ENCODE measurements at places on chromosomes 16 and 17.

GRCh38 chr16:57619606-57620334 is 8.7 kb upstream of the ADGRG1 start:
- DNase-seq: peak; percentile 77

- DNase-seq: no peak
These were observed 929.6 kb upstream of the CDH8 start for GRCh38 chr16:62965831-62966230.

- DNase-seq: no peak
These were observed 93.7 kb downstream of the TBC1D16 start for GRCh38 chr17:79942011-79942405.

DNA sequence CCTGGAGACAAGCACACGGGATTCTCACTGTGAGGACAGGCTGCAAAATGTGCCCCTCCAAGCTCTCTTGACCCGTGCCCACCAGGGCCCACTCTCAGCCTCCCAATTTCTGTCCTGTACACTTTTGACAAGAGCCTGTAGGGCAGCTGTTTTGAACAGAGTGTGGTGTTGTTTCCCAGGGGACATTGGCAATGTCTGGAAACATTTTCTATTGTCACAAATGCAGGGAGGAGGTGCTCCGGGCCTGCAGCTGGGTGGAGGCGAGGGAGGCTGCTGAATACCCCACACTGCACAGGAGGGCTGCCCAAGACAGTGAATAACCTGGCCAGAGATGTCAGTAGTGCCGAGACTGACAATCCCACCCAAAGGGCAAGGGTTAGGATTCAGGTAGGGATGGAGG is 10.5 kb downstream of the CEP295NL start:
- DNase-seq: no peak

DNA sequence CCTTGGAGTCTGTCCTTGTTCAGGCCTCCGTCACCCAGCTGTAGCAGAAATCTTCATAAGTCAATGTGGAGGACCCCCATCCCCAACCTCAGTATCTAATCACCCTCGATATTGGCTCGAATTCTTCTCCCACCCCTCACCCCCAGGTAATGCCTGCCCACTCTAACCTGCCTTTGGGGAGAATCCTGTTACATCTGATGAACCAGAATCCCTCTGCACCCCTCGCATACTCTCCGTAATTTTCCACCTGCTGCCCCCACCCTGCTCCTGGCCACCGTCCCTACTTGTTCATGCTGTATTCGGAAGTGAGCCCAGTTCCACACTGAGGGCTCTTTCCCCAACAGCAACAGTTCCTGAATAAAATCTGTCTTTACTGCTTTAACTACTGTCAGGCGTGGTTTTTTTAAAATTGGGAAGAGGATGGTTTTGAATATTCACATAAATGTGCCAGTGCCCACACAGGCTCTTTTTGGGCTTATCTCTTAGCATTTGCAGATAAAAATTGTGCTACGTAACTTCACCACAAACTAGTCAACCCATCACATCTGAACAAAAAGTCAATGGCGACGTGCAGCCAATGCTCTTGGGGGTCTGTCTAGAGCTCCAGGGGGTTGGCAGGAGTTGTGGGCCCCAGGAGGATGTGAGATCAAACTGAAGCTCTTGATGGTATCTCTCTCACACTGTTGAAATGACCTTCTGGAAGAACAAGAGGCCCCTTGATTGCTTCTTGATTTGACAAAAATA is 73.7 kb downstream of the NETO2 start:
- no peak for DNase-seq

GRCh38 chr16:85354686-85355514 is 242.6 kb upstream of the CIBAR2 start:
- no peak for DNase-seq

- no peak for DNase-seq
These were observed 72.0 kb downstream of the TMEM132E start for GRCh38 chr17:34651402-34651811.

DNA sequence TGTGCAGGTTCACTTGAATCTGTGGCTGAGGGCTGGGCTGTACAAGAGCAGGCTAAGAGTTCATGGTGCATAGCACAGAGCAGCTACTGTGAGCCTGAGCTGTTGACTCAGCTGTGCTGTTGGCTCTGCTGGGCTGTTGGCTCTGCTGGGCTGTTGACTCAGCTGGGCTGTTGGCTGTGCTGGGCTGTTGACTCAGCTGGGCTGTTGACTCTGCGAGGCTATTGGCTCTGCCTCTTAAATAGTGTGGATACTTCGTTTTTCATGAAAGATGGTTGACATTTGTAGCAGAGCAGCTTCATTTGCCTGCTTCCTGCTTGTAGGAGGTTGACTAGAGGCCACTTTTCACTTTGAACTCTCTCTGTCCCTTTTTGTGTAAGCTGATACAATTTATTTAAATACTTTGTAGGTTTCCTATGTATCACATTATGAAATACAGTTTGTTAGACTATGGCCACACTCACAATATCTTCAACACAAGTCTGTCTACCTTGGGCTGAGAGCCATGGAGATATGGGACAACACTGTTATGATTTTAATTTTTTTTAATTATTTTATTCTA is 40.3 kb upstream of the CCNF start:
- DNase-seq: no peak

GRCh38 chr17:81153340-81153803 is 11.9 kb upstream of the PVALEF start:
- DNase-seq: no peak

DNA sequence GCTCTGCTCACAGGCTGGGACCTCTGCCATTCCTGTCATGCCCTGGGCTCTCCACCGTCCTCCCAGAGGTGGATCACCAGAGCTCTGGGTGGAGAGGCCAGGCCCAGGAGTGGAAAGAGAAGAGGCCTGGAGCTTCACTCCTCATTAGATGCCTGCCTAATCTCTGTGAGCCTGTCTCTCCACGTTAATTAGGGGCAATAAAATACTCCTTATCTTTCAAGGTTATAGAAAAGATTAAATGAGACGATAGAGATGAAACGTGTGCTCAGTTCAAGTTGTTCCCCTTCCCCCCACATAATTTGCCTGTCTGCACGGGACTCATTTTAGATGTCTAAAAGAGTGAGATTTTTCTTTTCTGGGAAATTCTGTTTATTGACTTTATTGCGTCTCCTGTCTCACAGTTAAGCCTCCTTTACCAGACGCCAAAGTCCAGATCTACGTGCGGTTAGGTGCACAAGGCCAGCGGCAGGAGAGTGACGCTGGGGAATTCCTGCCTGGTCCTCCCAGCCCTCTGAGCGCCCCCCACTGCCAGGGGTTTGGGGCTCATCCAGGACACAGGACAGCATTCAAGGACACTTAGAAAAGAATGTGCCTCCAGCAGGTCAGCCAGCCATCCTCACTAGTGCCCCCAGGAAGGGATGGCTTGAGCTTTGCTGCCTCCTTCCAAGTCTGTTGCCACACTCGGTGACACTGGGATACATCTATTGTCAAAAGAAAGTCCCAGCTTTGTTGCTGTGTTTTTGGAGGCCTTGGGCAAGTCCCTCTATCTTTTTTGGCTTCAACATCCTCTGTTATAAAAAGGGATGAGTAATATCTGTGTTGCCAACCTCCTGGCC is 42.3 kb downstream of the TBX4 start:
- DNase-seq: no peak

DNA sequence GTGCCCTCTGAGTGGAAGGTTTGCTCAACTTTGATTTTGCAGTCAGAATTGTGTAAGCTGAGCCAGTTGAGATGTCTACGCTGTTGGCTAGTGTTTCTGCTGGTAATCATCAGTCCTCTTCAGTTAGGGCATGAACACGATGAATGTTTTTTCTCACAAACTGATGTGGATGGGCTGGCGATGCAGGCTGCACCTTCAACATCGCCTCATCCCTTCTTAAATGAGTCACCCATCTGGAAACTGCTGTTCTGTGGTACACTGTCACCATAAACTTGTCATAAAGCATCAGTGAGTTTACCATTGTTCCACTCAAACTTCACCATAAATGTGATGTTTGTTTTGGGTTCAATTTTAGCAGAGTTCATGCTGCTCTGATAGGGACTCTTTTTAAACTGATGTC is 8.4 kb downstream of the C16orf95 start:
- no peak for DNase-seq

GRCh38 chr16:24950275-24950674 is 64.9 kb downstream of the ARHGAP17 start:
- no peak for DNase-seq

GRCh38 chr16:9077091-9077809 is 14.2 kb upstream of the HAPSTR1 start:
- no peak for DNase-seq

GRCh38 chr16:67663877-67664222 is 2.7 kb downstream of the ENKD1 start:
- no peak for DNase-seq

- DNase-seq: no peak
These were observed 23.1 kb downstream of the RBFOX1 start for GRCh38 chr16:7355758-7356157.

DNA sequence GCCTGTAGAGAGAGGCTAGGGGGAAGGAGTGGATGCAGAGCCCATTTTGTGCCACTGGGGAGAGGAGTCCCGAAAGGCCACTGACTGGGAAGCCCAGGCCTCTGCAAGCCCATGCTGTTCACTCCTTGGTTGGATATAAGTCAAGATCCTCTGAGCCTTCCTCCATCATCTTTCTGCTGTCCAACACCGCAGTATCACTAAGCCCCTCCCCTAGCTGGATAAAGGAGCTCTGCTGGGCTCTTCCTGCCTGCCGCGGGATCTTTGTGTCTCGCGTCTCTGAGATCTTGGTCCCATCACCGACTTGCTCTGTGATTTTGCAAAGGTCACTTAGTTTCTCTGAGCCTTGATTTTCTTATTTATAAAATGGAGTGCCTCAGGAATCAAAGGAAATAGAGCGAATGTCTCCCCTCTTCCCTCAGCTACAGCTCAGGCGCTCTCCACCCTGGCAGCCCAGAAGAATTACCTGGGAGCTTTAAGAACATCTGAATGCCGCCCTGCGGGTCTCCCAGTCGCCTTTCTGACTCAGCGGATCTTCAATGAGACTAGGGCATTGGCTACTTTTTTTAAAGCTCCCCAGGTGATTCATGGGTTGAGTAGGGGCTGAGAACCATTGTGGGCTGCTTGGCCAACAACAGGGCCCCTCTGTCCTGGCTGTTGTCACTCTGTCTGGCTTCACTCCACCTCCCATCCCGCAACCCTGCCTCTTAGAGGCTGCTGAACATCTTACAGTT is 25.2 kb upstream of the TMEM220 start:
- no peak for DNase-seq

DNA sequence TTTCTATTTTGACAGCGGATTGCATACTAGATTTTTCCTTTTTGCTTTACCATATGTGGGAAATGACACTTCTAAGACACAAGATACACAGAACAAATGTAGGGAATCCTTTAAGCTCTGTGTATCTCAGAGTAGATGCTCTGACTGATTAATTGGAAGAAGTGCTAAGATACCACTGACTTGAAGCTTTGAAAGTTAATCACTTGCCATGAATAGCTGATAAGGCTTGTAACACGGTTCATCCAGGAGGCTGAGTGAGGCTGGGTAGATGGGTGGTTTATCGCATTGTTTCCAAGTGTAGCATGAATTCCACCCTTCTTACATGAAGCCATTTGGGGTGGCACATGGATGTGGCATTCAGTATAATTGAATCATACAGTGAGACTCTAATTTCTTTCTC is 654.1 kb upstream of the RBFOX1 start:
- DNase-seq: no peak

- DNase-seq: no peak
These were observed 32.4 kb downstream of the SCNN1B start for GRCh38 chr16:23334457-23334853.

GRCh38 chr17:13306310-13306962 is 288.6 kb upstream of the ELAC2 start:
- no peak for DNase-seq

GRCh38 chr17:74235911-74236371 is 22.6 kb downstream of the TTYH2 start:
- DNase-seq: no peak

DNA sequence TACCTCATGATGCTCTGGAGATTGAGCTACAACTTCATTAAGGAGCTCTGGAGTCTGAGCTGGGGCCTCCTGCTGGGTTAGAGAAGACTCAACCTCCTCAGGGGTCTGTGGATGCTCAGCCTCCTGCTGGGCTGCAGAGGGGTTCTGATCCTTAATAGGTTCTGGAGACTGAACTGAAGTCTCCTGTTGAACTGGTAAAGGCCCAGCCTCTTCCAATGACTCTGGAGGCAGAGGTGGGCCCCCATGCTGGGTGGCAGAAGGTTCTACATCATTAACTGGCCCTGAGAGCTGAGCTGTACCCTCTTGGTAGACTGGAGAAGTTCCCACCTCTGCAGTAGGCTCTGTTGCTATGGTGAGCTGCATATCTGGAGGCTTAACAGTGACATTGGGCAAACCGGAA is 48.1 kb upstream of the TMEM97 start:
- no peak for DNase-seq

DNA sequence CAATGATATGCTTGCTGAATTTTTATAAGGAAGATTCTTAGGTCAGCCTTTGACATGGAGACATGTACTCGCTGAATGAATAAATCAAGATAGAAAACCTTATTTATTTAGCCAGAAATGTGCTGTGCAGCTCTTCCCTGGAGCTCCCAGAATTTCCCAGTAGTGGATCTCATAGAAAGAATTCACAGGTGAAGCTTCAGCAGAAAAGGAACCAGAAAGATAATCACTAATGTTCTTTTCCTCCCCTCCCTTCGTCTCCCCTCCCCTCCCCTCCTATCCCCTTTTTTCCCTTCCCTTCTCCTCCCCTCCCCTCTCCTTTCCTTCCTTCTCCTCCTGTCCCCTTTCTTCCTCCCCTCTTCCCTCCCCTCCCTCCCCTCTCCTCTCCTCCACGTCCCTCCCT is 158.2 kb downstream of the MAP2K6 start:
- DNase-seq: no peak

- peak; percentile 9 for DNase-seq
These were observed 62.9 kb downstream of the LMF1 start for GRCh38 chr16:907842-908241.

DNA sequence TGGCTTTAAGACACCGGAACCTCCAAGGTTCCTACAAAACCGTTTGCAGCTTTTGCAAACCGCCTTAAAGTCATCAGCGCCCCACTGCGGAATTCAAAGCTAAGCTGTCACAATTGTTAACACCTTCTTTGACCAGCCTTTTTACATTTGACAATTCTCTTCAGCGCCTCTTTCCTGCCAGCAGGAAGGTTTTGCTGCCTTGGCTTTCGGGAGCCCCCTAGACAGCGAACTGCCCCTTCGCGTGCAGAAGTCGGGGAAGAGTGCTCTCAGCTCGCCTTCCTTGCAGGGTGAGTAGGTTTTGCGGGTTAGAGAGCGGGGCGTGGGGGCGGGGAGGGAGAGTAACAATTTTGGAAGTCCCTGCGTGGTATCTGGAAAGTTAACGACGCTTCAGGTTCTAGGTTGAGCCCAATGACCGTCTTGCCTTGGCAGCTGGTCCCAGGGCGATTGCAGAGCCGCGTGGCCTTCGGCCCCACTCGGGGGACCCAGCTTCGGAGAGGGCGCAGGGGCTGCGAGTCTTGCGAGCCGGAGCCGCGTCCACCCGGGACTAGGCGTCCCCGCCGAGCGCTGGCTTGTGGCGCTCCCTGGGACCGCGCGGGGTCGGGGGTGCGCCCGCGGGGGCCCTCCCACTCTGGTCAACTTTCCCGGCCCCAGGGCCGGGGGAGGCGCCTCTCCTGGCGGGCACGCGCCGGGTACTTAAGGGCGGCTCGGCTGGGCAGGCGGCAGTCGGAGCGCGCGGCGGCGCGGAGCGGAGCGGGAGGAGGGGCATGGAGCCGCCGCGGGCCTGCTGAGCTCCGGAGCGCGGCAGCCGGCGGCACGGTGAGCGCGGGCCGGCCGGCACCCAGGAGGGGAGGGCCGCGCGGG is at the start of gene HAS3:
TSS of gene HAS3 (plus strand) at position 153 of the 861 bp plus-strand sequence. CDS start 3,743 bp downstream, outside the sequence.
- DNase-seq: no peak
